NCI-H748 treated with DMSO at 0.1 percent for 48 hours (cell line): ENCODE measurements at places on chromosomes 5 and 9.

- DNase-seq, result no peak
Observed at GRCh38 chr9:26057050-26057449, 378.8 kb upstream of the TUSC1 start.

GRCh38 chr9:28215536-28216299, 642.4 kb upstream of the C9orf72 start:
- no peak for DNase-seq

- no peak for DNase-seq
Observed at GRCh38 chr5:541539-542318, 17.5 kb upstream of the SLC9A3 start.

- DNase-seq, result no peak
Observed at GRCh38 chr5:113181853-113182490, 205.4 kb downstream of the DCP2 start.

GRCh38 chr9:113941056-113941455, 64.9 kb downstream of the ZNF618 start:
- DNase-seq, result no peak

- no peak for DNase-seq
Observed at GRCh38 chr5:168647083-168647482, 67.9 kb upstream of the PANK3 start.

GRCh38 chr5:132065351-132065937, 5.0 kb downstream of the IL3 start:
- DNase-seq, result peak; percentile 19

- no peak for DNase-seq
Observed at GRCh38 chr9:36141288-36141687, 4.8 kb downstream of the GLIPR2 start.

DNA sequence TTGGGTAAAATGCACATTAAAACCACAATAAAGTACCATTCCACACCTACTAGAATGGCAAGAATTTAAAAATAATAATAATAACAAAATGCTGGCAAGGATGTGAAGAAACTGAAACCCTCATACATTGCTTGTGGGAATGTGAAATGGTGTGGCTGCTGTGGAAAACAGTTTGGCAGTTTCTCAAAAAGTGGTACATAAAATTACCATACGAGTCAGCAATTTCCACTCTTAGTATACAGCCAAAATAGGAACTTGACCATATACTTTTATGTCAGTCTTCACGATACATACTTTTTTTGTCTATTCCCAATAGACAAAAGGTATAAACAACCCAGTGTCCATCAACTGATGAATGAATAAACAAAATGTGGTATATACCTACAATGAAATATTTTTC, 15.6 kb downstream of the FKBP15 start:
- no peak for DNase-seq

DNA sequence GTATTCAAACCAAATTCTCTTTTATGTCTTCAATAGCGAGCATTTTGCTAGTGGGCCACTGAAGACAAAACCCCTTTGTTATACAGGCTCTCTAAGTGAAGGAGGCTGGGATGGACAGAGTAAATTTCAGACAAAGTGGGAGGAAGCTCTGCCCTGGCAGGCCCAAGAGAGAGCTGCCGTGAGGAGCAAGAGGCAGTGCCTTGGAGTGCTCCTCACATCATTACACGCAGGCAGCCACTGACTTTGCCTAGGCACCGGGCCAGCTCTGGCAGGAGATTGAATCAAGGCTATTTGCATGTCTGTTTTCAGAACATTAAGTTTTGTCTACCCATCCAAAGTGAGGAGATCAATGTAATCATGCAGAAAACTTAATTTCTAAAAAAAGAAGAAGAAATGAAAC, 167.7 kb downstream of the CCDC192 start:
- no peak for DNase-seq

GRCh38 chr9:112025850-112026249, 129.2 kb downstream of the UGCG start:
- no peak for DNase-seq

- no peak for DNase-seq
Observed at GRCh38 chr5:174315871-174316270, 270.4 kb downstream of the NSG2 start.

DNA sequence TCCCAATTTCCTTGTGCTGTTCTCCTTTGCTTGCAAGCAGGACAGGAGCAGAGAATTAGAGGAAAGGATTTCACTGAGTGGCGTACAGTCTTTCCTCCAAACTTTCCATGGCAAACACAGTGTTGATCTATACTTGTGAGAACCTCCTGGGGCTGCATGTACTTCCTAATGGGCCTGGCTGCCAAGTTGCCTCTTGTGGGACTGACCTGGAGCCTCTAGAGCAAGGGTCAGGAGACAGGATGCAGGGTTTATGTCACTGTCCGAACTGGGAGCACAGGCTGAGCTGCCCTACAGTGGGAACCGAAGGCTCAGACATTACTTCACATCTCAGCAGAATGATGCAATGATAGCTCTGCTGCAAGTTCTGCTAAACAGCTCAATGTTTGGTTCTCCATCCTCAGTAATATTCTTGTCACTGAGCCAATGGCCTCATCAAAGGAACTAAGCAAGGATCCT, 102.3 kb downstream of the ENC1 start:
- no peak for DNase-seq

DNA sequence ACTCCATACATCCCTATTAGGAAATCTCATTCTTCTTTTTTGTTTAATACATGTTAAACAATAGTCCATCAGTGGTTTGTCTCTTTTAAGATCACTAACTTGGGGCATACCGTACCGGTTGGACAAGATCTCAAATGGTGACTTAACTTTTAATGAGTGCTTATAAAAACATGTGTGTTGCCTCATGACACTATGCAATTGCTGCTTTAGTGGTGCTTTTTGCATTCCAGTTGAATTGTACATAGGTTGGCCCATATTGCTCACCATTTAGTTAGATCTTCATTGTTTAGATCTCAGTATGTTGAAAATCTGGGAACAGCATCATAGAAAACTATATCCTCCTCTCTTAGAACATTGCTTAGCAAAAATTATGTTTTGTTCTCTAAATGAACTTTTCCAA, 17.8 kb downstream of the C9orf85 start:
- DNase-seq, result no peak

- DNase-seq, result no peak
Observed at GRCh38 chr5:172834415-172835289, 601 bp downstream of the ERGIC1 start.

DNA sequence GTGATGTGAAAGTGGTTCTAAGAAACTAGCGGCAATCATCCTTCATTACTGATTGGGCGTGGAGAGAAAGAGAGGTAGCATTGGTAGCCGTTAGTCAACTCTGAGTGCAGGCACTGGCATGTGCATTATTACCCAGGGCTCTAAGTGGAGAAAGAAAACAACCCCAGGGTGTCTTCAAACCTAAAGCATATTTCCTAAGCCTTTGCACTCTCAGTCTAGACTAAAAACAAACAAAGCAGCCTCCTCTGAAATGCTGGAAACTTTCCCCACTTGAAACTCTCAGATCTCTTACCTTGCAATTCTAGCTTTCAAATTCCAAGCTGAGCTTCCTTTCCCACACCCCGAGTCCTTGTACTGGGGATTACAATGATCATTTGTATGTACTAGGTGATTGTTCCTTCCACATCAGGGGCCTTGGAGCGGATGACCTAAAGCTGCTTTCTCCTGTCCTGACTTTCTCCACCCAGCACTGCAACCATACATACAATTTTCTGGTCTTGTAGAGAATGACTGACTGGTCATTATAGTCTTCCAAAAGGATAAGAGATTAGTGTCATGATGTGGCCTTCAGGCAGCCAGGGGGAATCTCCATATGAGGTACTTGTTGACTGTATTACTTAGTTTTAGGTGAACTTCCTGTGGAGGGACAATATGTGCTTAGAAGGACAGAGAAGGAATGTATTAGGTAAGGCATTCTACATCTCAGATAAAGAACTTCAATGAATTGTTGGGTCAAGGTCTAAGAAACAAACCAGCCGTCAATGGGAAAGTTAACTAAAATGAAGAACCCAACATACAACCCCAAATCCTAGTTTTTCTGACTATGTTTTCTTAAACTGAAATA, 98.3 kb upstream of the CDKN2B start:
- DNase-seq, result no peak

DNA sequence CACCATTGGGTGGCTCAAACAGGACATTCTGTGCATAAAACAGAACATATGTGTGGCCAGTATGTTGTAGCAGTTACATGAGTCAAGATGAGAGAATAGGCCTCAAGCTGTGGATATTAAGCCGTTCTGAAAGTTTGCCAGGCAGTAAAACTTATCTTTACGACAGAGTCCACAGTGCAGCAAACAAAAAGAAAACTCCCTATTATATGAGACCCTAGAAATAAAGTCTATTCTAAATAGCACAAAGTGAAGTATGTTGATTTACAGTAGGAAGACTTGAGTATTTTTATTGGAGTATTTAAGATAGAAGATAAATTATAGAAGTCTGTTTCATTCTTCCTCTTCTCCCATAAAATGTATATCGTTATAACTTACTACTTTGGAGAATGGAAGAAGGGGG, 271.5 kb downstream of the ADGRV1 start:
- no peak for DNase-seq

DNA sequence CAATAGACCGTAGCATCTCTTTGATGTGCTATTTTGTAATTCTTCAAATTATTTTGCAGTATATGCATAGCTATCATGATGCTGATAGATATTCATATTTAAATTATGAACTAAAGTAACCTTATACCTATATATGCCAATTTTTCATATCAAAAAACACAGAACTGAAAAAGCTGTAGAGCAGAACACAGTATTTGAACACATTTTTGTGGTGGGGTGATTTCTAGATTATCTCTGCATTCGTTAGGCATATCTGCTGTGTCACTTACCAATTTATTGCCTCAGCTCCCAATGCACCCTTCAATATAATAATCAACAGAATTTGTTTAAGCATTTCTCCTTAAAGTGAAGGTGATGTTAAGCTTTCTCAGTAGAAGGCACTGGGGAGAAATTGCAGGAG, 998.2 kb downstream of the PTPRD start:
- DNase-seq, result no peak

DNA sequence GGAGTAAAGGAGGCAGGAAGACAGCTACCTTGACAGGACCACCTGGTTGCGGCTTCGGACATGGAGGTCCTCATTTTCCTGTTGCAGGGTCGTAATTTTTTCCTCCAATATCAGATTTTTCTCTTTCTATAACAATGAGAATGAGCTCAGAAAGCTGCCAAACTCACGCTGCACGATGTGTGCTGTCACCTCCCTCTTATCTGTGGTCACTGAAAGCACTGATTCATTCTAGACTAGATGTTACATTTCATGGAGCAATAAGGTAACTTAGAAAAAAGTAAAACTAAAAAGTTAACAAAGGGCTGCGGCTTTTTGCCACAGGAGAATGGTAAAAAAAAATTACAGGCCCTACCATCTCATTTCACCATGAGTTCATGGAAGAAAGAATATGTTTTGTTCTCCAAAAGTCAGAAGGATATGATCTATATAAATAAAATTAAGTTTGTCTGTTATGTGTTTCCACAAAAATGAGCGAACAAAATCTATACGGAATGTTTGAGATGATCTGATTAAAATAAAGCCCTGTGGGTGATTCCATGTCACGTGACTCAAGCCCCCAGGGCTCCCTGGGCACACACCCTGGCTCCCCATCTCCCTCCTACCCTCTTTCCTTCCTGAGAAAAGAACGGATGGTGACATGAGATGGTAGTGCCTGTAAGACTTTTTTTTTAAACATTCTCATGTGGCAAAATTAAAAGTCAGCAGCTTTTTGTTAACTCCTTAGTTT, 26.9 kb upstream of the ANXA6 start:
- no peak for DNase-seq

DNA sequence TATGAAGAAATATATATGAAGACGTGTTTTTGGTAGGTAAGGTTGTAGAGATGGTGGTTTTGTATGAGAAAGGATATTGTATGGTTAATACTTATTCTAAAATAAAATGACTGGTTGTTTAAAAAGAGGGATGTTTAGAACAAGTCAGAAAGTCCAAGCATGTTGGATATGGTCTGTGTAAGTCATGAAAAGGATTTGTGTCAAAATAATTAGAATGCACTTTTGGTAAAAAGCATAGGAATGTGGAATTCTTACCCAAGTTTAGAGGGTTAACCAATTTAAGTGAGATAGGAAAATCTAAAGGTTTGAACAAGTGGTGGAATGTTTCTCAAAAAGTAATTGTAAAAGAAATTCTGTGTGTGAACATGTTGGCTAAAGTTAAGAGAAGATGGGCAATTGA, 1556.5 kb upstream of the C9orf72 start:
- DNase-seq, result no peak

GRCh38 chr5:158701007-158701391, 398.7 kb downstream of the EBF1 start:
- DNase-seq, result no peak

GRCh38 chr9:106868565-106868964, 5.6 kb downstream of the ZNF462 start:
- DNase-seq, result no peak

GRCh38 chr5:74418261-74418660, 222.3 kb downstream of the ENC1 start:
- no peak for DNase-seq

- DNase-seq, result no peak
Observed at GRCh38 chr9:87294126-87294525, 203.5 kb upstream of the DAPK1 start.

- peak; percentile 10 for DNase-seq
Observed at GRCh38 chr9:95268681-95269080, 48.8 kb downstream of the FANCC start.

GRCh38 chr9:36551910-36552309, 20.8 kb upstream of the MELK start:
- no peak for DNase-seq

- no peak for DNase-seq
Observed at GRCh38 chr9:129962451-129962864, 80.5 kb downstream of the FNBP1 start.

DNA sequence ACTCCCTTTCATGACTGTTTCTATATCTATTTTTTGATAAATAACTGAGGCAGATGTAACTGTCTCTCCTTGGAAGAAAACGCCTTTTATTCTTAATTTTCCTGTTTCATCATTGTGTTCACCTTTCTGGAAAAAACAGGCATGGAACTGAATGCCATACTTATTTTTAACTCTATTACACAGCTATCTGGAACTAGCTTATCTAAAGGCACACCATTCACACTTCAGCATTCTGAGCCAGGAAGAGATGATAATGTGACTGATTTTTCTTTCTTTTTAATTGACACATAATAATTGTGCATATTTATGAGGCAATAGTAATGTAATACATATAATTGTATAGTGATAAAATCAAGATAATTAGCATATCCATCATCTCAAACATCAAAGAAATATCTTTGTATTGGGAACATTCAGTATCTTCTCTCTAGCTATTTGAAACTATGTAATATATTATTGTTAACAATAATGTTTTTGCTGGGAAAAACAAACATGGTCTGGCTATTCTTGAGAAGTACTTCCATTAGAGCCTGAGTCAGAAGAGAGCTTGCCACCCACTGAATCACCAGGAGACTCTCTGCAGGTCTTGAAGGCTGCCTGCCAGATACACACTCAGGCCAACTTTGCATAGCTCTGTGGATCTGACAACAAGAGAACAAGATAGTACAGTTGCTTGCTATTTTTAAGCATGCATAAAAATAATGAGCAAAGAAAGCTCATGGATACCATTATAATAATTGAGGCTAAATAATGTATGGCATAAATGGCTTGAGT, 501.0 kb upstream of the EDIL3 start:
- DNase-seq, result no peak

- no peak for DNase-seq
Observed at GRCh38 chr5:1209896-1210776, 8.7 kb downstream of the SLC6A19 start.
